CD14-positive monocyte (primary cell): ENCODE measurements at places on chromosomes 2 and 18.

GRCh38 chr2:75432761-75433361 lies 127.9 kb downstream of the EVA1A start:
- DNase-seq, result no peak

DNA sequence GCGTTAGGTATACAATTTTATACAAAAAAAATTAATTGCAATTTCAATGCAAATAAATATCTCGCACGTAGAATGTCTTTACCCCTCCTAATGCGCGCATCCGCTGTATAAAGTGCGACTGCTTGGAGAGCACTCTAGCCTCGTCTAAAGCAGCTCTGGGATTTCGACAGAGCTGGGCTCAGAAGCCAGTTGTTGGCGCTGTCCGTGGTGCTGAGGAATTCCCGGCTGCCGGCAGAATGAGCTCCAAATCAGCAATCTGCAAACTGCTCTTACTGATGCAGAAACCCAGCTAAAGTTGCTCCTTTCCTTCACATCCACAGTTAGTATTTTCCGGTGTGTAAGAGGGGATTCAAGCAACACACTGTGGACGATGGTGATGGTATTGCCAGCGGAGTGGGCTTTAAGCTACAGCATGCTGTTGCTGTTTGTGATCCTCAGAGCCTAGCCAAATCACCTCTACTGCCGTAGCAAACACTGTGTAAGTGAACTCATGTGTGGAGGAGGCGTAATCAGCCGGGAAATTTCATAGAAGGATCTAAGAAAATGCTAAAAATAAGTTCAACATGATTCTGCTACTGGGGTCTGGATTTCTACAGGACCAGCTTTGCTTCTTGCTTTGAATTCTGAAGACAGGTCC lies at the start of gene VWC2L:
Gene VWC2L, plus strand, starts transcription at position 137 of the 637 bp plus-strand sequence. CDS start 3,140 bp downstream, outside the sequence.
- no peak for DNase-seq

- no peak for DNase-seq
Observed at GRCh38 chr2:60966507-60967405, 50.8 kb upstream of the PEX13 start.

- no peak for DNase-seq
Observed at GRCh38 chr2:102193074-102193473, 6.3 kb downstream of the IL1RL2 start.

DNA sequence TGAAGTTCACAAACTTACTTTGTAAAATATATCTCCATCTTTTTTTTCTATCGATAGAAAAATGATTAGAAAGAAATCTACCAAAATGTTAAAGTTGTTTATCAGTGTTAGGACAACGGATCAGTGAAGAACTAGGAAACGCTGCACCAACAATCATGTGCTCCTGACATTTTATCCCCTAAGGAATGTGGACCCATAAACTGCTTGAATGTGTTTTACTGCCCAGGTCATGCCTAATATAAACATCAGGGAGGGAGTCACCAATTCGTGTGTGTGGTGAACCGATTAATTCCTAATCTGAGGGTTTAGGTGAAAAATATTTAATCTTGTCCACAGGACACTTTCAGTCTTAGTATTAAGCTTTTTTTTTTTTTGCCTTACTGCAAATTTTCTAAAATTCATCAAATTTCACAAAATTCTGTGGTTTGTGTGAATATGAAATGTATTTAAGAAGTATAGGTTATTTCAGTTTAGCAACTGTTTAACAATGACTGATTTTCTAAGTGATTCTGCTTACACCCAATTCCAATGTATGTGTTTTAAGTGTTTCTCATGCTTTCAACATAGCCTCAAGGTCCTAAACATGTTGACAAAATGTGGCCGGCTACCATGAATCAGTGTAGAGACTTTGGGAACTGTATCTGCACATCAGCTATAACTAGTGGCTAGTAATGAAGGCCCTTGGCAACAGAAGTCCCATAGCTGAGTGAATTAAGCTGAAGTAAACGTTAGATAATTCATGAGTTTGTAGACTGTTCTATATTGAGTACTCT lies 11.1 kb upstream of the KIDINS220 start:
- no peak for DNase-seq

DNA sequence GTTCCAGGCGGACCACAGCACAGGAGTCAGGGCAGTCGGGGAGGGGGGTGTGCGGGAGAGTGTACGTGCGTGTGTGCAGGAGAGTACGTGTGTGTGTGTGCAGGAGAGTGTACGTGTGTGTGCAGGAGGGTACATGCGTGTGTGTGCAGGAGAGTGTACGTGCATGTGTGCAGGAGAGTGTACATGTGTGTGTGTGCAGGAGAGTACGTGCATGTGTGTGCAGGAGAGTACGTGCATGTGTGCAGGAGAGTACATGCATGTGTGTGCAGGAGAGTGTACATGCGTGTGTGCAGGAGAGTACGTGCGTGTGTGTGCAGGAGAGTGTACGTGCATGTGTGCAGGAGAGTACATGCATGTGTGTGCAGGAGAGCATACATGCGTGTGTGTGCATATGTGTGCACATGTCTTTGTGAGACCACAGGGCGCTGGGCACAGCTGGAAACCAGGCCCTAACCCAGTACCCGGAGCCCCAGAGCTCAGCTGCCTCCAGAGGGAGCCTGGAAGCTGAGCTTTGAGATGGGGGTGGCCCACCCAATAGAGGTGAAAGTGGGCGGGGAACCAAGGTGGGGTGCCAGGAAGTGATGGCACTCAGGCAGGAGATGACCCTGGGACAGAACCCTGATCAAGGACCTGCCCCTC lies 13.9 kb upstream of the KLHL30 start:
- DNase-seq, result no peak

GRCh38 chr2:68411397-68412126 lies 46.5 kb downstream of the PLEK start:
- peak; percentile 41 for DNase-seq

DNA sequence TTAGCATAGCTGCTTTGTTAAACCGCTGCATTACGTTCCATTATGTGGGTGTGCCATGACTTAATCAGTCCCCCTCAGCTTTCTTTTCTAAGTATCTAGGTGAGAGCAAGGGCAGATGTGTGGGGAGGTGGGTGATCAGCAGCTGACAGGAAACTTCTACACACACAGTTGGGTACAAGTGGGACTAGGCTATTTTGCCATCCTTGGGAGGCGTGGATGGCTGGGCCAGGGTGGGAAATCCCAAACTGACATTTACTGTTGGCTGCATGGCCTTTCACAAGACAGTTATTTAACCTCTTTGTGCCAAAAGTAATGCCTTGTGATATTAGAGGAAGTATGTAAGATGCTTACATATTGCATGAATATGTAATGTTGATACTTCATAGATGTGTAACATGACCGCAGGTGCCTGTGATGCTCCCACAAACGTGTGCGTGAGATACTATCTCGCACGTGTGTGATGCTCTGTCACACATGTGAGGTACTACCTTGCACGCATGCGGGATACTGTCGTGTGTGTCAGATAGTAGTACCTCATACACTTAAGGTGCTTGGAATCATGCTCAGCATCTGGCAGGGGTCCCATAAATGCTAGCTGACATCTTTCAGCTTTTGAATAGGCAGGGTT lies 314.5 kb downstream of the PRKCE start:
- no peak for DNase-seq

- no peak for DNase-seq
Observed at GRCh38 chr2:153478289-153479261, at the start of gene RPRM. TSS of gene RPRM (minus strand) at chr2:153478762. CDS start at chr2:153478565, 197 bp downstream.
